ENCODE measurements at places on chromosomes 7 and 10.

DNA sequence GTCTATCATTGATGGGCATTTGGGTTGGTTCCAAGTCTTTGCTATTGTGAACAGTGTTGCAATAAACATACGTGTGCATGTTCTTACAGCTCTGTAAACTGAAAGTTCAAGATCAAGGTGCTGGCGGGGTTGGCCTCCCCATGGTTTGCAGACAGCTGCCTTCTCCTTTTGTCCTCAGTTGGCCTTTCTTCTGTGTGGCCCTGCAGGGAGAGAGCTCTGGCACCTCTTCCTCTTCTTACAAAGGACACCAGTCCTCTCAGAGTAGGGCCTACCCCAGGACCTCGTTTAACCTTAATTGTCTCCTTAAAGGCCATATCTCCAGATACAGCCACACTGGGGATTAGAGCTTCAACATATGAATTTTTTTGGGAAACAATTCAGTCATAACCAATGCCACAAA is 462.7 kb downstream of the TCERG1L start:
- no peak for DNase-seq

DNA sequence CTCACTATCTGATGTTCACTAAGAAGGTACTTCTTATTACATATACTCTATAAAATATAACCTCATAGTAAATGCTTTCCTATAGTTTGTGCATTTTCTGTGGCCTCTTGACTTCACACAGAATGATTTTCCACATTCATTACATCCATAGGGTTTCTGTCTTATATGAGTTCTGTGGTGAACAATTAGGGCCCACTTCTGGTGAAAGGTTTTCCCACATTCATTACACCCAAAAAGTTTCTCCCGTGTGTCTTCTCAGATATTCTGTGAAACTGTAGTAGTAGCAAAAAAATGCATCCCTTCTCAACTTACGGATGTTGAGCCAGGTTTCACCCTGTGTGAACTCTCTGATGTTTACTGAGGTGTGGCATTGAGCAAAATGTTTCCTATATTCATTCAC is 119.3 kb downstream of the ZNF33B start:
- no peak for DNase-seq

GRCh38 chr7:91412298-91412697 is 148.1 kb downstream of the FZD1 start:
- DNase-seq, result no peak

- no peak for DNase-seq
Measured at GRCh38 chr7:45070254-45070642, 18.5 kb downstream of the NACAD start.

DNA sequence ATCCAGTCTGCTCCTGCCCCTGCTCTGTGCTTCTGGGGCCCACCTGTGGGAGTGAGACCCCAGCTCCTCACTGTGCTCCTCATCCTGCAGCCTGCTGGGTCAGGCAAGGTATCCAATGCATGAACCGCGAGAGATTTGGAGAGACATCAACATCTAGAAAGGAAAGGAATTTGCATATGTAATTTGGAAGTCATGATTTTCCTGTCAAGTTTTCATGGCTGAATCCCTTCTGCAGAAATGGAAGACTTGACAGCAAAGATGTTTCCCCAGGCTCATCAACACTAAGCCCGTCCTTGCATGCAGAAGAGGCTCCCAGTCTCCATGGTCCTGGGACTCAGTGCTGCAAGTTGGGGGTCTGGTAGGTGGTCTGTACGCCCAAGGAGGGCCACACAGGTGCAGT is 176.9 kb upstream of the GRB10 start:
- no peak for DNase-seq

- no peak for DNase-seq
Measured at GRCh38 chr10:104351061-104351702, 2.5 kb upstream of the CFAP58 start.

GRCh38 chr7:46830-47140 is 145.6 kb upstream of the FAM20C start:
- DNase-seq, result no peak

- no peak for DNase-seq
Measured at GRCh38 chr7:7185371-7185989, 3.1 kb downstream of the C1GALT1 start.

DNA sequence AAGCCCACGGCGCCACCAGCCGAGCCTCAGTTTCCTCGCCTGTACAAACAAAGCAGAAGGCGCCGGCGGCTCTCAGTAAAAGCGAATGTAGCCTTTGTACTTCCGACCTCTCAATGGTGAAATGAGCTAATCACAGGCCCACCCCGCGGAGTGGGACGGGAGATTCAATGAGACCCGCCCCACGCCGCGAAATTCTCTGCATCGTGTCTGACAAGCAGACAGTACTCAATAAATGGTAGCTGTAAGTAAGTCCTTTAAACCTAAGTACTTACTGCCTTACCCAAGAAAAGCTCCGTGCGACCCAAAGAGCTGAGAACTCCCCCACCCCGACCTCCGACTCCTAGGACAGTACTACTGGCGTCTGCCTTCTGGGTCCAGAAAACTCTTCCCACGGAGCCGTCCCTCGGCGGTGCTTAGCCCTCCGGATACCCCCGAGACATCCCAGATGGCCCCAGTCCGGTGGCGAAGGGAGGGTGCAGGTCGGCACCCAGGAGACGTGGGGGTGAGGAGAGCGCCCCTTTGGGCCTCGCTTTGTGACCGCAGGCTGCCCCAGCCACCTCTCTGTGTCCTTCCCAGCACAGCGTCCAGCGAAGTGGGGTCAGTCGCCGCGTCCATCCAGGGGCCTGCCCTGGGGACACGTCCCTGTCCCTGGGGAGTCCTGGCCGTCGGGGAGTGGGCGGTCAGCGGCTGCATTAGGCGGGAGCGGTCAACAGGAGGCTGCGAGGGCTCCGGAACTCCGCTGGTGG is 972 bp upstream of the CXCL12 start:
- peak; percentile 67 for DNase-seq

GRCh38 chr10:5645944-5646617 is 20.3 kb downstream of the ASB13 start:
- DNase-seq, result no peak

DNA sequence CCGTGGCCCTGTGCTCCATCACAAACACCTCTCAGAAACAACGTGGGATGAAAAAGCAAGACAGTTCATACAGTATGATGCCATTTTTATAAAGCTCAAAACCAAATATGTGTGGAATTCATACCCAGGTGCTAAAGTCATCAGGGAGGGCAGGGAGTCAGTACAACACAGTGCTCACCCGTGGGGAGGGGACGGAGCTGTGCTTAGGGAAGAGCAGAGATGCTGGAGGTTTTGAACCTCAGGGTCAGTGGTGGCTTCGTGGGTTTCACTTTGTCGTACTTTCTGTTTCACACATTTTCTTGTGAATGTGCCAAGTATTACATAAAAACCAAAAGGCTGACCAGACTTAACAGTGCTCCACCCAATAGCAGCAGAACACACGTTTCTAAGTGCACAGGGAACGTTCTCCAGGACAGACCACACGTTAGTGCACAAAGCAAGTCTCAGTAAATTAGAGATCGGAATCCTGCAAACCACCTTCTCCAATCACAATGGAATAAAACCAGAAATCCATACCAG is 21.2 kb downstream of the ZMIZ2 start:
- DNase-seq, result peak; percentile 44

GRCh38 chr10:95236068-95236903 is 42.2 kb downstream of the ACSM6 start:
- DNase-seq, result no peak

GRCh38 chr10:9331583-9332008 is 1277.1 kb downstream of the GATA3 start:
- DNase-seq, result no peak

DNA sequence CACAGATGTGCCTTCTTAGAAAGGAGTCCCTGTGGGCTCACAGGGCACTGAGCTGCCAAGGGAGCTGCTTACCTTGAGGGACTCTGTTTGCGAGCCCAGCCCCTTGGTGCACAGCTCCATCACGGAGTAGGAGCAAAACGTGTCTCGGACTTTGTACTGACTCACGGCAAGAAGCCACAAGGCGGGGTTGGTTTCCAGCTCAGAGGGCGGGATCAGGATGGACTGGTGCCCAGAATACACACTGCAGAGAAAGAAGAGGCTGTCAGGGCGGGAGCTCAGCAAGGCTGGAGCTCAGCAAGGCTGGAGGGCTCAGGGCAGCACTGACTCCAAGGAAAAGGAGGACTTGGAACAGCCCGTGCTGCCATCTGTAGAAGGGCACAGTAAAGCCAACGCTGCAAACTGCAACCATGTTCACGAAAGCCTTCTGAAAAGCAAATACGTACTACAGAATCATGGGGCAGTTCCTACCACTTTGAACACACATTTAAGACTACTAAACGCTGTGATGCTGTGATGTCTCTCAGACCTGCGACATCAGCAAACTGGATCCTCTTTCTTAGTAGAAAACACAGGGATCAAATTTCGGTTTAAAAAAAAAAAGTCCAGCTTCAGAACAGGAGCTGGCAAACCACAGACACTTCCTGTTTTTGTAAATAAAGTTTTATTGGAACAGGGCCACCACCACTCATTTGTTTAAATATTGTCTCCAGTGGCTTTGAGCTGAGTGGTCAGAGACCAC is 194.3 kb downstream of the ZMYND11 start:
- peak; percentile 84 for DNase-seq

- no peak for DNase-seq
Measured at GRCh38 chr10:11604865-11605650, 6.4 kb downstream of the USP6NL start.

- no peak for DNase-seq
Measured at GRCh38 chr7:40990841-40991240, 712.0 kb downstream of the INHBA start.

- peak; percentile 57 for DNase-seq
Measured at GRCh38 chr10:630581-631073, 58.8 kb downstream of the DIP2C start.

DNA sequence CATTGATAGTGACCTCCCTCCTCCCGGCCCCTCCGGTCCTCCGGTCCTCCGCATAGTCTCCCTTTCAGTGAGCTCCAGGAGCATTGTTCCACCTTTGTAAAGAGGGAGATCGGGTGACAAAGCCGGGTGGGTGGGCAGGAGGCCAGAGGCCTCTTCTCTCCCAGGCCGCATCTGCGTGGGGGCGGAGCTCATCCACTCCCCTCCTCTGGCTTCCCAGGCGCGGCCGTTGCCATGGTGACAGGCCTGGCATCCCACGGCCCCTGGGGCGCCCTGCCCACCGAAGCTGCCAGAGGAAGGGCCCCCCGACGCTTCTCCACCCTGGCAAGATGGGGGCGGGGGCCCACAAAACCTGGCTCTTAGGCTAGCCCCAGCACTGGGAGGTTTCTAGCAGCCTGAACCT is 4.4 kb upstream of the FZD9 start:
- DNase-seq, result no peak

DNA sequence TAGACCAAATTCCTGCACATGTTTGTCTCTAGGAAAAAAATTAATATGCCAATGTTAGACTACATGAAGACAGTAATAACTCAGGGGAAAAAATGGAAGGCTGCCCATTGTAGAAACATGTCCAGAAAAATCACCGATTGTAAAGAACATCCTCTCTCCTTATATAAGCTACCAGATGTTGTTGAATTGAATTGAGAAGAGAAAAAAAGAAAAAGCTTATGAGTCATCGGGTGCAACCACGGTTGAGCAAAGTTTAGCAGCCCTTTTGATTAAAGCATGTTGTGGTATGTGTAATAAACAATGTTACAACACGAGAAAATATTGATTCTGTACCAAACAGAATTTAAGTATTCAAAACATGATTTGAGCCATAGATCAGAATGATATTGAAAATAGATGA is 102.3 kb upstream of the ARHGAP21 start:
- DNase-seq, result no peak

DNA sequence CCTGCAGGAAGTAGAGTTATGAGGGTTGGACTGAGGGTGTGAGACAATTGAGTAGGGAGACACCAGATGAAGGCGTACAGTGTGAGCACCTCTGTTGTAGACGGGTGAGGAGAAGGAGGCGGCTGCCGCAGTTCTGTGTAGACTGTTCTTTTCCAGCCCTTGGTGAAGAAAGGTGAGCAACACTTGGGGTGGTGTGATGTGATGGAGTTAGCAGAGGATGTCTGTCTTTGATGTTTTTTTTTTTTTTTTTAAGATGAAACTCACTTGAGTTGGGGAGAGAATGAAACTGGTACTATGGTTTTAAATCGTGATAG is 42.8 kb upstream of the RNF216 start:
- no peak for DNase-seq

DNA sequence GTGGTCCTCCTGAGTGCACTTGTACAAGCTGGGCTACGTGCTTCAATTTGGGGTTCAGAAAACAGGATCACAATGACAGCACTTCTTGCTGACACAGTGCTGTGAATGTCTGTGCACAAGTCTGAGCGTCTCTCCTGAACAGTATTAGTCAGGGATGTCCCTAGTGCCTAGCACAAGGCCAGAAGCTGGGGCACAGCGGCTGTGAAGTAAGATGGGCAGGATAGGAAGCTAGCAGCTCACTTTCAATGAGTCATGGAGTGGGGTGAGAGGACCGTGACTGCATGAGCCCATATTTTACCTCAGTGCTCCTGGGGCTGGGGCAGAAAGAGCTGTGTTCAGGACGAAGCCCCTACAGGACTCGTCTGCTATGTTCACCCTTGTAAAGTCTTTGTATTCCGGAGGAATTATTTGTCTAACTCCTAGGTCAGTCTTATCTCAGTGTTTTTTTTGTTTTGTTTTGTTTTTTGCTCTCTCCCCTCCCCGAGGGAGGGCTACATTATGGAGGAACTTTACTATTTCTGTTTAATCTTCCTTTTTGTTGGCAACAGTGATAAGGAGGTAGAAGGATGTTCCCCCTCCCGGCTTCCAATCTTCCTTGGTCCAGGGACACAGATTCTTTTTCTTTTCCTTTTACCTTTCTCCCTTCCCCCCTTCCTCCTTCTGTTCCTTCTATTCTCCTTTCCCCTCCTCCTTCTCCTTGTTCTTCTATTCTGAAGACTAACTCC is 2.8 kb upstream of the LRMDA start:
- no peak for DNase-seq

DNA sequence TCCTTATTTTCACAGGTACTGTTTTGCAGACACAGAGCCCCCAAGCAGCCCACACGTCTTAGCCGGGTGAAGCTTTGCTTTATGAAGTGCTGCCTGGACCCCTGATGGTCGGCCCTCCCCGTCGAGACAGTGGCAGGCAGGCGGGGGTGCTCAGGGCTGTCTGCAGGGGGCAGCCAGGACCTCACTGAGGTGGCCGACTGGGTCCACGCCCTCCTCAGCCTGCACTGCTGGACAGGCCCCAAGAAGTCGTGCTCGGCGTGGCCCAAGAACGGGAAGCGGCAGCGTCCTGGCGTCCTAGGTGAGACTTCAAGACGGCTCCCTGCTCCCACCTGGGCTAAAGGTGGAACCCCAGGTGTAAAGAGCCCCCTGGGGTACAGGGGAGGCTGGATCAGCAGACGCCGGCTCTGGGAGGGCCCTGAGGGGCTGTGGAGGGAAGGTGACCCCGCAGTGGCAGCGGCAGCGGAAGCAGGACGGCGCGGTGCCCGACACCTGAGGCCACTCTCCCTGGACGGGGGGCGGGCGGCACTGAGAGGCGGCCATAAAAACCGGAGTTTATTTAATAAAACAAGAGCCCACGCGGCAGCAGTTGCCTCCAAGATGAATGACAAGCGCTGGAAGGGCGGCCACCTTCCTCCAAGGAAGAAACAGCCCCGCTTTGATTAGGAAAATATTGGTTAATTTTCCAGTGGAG is 179.4 kb downstream of the ELFN1 start:
- peak; percentile 61 for DNase-seq

- no peak for DNase-seq
Measured at GRCh38 chr7:43735802-43736603, 6.7 kb upstream of the COA1 start.

Measured in Right ventricle myocardium inferior (tissue), 1 donor.